NCI-H1436 treated with DMSO at 0.1 percent for 48 hours (cell line): ENCODE measurements at places on chromosomes 13 and 19.

GRCh38 chr13:33649212-33649878 is 168.6 kb upstream of the RFC3 start:
- DNase-seq = no peak

DNA sequence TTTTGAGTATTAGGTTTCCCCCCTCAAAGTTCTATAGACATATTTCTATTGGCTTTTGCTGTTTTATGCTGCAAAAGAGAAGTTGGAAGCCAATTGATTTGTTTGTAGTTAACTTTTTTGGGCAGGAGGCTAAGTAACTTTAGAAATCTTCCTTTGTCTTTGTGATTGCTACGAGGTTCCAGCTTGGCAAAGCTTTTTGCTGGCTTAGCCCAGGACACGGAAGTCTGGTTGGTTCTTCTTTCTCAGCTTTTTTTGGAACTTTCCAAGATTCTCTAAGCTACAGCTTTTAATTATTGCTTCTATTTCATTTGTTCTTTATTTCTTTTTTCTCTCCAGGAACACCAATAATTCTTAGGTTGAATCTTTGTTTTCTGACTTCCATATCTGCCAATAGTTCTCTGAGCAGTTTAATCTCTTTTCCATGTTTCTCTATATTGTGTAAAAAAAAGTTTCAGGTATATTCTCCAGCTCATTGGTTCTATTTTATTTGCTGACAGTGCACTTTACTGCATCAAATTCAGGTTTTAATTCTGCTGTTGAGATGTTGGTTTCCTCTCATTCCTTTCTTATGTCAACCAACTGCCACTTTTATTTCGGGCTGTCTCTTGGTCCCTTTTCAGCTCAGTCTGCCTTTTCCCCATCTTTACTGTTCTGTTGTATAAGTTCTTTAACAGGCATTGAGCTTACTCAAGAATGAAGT is 27.8 kb downstream of the MBNL2 start:
- DNase-seq = no peak

DNA sequence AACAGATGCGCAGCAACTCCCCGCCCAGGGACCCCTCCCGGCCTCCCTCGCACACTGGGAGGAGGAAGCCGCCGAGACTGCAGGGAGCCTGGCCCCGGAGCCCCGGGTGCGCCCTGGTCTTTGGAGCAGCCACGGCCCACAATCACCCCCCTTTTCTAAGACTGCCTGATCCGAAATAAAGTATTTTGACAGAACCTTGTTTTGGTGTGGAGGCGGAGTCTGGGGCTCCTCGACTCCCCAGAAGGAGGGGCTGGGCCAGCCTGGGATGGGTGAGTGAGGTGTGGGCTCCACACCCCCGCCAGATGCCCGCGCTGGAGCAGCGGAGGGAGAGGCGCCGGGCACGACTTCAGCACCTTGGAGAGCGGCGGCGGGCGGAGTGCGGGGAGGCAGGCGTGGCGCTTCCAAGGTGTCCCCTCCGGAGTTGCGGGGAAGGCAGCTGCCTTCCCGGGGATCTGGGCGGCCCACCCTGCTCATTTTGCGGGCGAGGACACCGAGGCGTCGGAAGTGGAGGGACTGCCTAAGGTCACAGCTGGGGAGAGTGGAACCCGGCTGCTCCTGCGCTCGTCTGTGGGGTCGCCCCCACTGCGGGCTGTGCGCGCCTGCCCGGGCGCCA is 9.4 kb downstream of the SIRT6 start:
- DNase-seq = no peak

DNA sequence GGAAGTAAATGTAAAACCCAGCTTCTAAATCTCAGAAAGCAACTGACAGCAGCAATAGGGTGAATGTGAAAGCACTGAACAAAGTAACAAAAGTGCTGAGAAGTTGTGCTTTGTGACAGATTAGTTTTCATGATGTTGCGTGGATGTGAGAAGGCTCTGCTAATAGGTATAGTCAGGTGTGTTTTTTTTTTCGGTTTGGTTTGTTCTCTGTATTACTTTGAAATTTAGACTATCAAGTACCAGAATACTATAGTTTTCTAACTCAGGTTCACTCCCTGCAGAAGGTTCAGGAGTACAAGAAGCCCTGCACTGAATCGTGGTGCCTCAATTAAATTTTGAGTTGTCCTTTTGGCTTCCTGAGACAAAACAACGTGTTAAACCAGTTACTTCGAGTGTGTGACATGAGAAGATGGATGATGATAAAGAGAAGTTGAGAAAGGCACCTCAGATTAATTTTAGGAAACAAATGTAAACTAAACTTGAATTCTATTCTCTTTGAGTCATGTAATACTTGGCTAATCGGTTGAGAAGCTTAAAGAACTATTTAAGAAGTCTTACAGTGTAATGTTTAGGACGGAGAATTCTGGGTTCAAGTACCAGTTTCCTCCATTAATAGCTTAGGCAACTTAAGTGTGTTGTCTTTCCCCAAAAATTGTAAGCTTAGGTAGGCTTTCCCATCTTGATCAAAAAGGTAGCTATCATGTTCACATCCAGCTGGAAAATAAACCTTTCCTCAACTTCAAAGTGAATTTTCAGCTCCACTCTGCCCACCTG is 10.3 kb downstream of the MIR17HG start:
- DNase-seq = no peak
